Thyroid gland (tissue), 4 donors: ENCODE measurements at places on chromosomes 2 and 18. TPM values are rescaled to one million over a fixed set of nuclear protein-coding genes. Genes with fewer than 3 reads are reported as not detected.

DNA sequence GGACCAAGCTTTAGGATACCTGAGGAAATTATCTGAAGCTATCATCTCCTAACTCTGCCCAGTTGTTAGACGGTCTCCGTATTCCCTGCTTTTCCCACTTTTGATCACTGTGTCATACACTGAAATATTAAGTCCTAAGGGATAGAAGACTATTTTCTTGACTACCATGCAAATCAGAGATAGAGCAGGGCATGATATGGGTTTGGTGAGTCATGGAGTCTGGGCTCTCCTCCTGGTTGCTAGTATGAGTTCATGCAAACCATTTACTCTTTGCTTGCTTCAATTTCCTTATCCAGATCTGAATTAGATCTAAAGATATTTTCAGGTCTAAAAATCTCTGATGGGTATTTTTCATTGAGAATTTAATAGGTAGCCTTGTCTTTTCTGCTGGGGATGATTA, 55.0 kb downstream of the EHBP1 start:
- DNase-seq = no peak
- no peak overlapping the region for H3K4me3 ChIP-seq
- H3K27ac ChIP-seq = no peak overlapping the region
- no peaks in the 10 kb centered on the region for H3K36me3 ChIP-seq
- H3K27me3 ChIP-seq = no peaks in the 10 kb centered on the region

DNA sequence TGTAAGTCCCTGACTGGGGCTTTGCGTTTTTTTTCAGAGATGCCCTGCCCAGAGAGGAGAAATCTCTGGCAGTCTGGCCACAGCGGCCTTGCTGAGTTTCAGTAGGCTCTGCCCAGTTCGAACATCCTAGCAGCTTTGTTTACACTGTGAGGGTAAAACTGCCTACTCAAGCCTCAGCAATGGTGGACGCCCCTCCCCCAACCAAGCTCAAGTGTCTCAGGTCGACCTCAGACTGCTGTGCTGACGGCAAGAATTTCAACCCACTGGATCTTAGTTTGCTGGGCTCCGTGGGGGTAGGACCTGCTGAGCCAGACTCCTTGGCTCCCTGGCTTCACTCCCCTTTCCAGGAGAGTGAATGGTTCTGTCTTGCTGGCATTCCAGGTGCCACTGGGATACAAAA, 31.7 kb downstream of the L3MBTL4 start:
- H3K4me1 ChIP-seq = peaks cover 12% of the 10 kb centered on the region
- H3K27me3 ChIP-seq = no peaks in the 10 kb centered on the region
- no peaks in the 10 kb centered on the region for H3K36me3 ChIP-seq
- H3K27ac ChIP-seq = peak overlapping the region; percentile 31

FAM161A gene
- total RNA-seq = 17.1 TPM

DNA sequence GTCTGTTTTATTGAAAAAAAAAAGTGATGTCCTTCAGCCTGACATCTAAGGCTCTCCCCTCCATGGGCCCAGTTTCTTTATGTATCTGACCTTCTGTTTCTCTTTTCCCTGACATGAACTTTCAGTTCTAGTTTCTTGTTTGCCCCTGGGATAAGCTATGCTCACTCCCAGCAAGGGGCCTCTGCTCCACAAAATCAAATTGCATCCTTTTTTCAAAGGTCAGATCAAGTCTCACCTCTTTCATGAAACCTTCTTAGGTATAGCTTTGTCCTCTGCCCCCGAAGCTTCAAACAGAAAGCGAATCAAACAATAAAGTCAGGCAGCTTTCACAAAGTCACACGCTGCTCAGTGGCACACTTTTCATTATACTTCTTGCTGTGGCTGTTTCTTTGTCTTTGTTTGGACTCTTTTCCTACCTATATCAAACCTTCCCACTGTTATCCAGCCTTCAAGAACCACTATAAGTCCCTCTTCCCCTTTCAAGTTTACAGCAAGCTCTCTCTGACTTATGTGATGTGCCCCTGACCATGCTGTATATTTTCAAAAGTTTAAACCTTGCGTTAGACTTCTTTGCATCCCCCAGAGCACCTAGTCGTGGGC, 23.3 kb downstream of the MAP3K19 start:
- H3K27ac ChIP-seq = no peak overlapping the region
- no peak for DNase-seq
- H3K27me3 ChIP-seq = no peaks in the 10 kb centered on the region
- no peaks in the 10 kb centered on the region for H3K36me3 ChIP-seq

- H3K27me3 ChIP-seq = no peaks in the 10 kb centered on the region
- DNase-seq = no peak
- H3K27ac ChIP-seq = no peak overlapping the region
- H3K4me3 ChIP-seq = no peak overlapping the region
- no peaks in the 10 kb centered on the region for H3K36me3 ChIP-seq
These were observed 572.7 kb upstream of the SALL3 start for GRCh38 chr18:78406743-78407465.

CFAP65 gene
- 0.78 TPM for total RNA-seq

DNA sequence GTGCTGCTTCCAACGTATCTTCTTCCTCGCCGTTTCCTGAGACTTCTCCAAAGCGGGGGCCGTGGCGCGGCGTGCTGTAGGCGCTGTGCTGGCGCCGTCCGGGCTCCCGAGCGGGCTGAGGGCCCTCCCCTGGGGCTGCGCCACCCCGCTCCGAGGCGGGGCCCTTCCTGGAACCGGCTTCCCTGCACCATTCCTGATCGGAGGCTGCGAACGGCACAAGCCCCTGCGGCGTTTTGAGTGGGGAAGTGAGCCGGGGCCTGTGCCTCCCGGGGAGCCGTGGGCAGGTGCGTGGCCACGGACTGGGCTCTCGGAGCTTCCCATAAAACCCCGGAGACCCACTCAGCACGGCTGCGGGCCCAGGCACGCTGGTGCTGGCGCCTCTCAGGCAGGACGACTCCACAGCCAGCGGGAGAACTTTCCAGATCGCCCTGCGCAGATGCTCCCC, 74.7 kb downstream of the PSMG2 start:
- DNase-seq = no peak
- no peak overlapping the region for H3K27ac ChIP-seq
- no peaks in the 10 kb centered on the region for H3K36me3 ChIP-seq
- H3K4me3 ChIP-seq = no peak overlapping the region

DNA sequence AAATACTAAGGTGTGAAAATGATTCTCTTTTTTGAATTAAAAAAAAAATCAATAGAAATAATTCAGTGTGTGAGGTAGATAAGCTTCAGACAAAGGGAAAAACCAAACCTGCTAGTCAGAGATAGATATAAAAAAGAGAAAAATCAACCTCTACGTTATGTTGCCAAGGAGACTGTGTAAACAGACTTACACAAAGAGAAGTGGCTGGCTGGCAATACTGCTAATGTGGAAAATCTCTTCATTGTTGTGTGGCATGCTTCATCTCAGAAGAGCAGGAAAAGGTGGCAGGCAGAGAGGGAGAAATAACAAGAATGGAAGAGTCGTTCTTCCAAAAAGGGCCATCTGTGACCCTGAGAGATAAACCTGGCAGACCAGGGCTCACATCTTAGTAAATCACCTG, 200.8 kb downstream of the SLC8A1 start:
- no peaks in the 10 kb centered on the region for H3K4me1 ChIP-seq
- no peaks in the 10 kb centered on the region for H3K36me3 ChIP-seq
- DNase-seq = no peak
- no peak overlapping the region for H3K27ac ChIP-seq
- H3K4me3 ChIP-seq = no peak overlapping the region
- no peaks in the 10 kb centered on the region for H3K27me3 ChIP-seq

CDKL4 gene
- total RNA-seq = 2.5 TPM

DNA sequence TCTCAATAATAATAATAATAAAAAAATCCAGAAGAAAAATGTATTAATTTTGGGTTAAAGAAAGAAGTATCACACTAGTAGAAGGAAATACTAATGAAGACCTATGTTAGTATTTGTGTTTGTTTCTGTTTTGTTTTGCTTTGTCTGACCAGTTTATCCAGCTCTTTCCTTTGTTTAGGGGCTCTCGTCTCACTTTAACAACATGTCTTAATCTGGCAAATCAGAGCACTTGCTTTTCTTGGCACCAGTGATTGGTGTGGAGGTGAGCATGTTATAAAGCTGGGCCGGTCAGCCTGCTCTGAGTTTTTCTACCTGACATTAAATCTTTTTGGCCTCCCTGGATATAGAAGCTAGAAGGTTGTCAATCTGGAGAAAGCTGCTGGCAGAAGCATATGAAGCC, 15.1 kb upstream of the MEX3C start:
- no peak overlapping the region for H3K4me3 ChIP-seq
- no peak for DNase-seq
- no peaks in the 10 kb centered on the region for H3K36me3 ChIP-seq

AQP12A gene
- total RNA-seq = not detected

GRCh38 chr18:1995041-1995612, 576.2 kb downstream of the METTL4 start:
- H3K4me3 ChIP-seq = no peak overlapping the region
- H3K27me3 ChIP-seq = no peaks in the 10 kb centered on the region
- no peak overlapping the region for H3K27ac ChIP-seq
- no peaks in the 10 kb centered on the region for H3K36me3 ChIP-seq

MGAT4A gene
- total RNA-seq = 24.3 TPM

DUSP11 gene
- total RNA-seq = 40.0 TPM

DNA sequence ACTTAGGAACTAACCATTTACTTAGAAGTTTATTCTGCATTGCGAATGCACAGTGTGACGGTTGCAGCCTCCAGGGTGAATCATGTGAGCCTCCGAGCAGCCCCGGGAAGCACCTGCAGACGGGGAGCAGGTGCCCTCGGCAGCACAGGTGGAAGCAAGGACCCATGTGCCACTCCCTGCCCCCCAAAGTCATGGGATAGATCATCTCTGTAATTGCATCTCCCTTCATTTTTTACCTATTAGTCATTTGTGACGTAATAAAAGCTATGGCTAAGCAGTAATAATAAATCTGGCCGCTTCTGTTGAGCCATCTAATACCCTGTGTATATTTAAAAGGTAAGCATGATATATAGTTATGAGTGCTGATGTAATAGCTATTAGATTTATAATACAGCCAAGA, 97.2 kb downstream of the PTGR3 start:
- DNase-seq = no peak
- no peak overlapping the region for H3K27ac ChIP-seq
- H3K4me1 ChIP-seq = no peaks in the 10 kb centered on the region
- H3K4me3 ChIP-seq = no peak overlapping the region
- H3K36me3 ChIP-seq = no peaks in the 10 kb centered on the region

DNA sequence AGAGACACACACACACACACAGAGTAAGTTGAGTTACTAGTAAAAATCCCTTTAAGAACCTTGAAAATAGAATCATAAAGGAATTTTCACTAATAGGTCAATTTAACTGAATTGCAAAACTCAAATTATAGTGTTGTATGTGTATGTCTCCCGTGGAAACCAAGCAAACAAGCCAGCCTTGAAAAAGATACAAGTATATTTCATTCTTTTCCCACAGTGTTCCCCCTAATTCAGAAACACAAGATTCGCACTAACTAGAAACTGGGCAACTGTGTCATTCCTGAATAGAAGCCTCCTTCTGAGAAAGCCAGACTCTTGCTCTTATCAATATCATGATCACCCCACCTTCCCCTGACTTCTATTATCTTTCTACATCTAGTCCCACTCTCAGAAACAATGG, 229.5 kb downstream of the PIEZO2 start:
- no peak overlapping the region for H3K4me3 ChIP-seq
- no peak for DNase-seq
- no peaks in the 10 kb centered on the region for H3K27me3 ChIP-seq
- H3K36me3 ChIP-seq = no peaks in the 10 kb centered on the region
- H3K4me1 ChIP-seq = no peaks in the 10 kb centered on the region
- no peak overlapping the region for H3K27ac ChIP-seq

- no peaks in the 10 kb centered on the region for H3K36me3 ChIP-seq
- H3K27ac ChIP-seq = no peak overlapping the region
- H3K4me1 ChIP-seq = no peaks in the 10 kb centered on the region
- H3K27me3 ChIP-seq = no peaks in the 10 kb centered on the region
These were observed 635.3 kb upstream of the ZEB2 start for GRCh38 chr2:145155196-145155595.

- DNase-seq = no peak
- no peaks in the 10 kb centered on the region for H3K4me1 ChIP-seq
- H3K27ac ChIP-seq = no peak overlapping the region
- H3K36me3 ChIP-seq = no peaks in the 10 kb centered on the region
- H3K4me3 ChIP-seq = no peak overlapping the region
These were observed 9.5 kb upstream of the PARD3B start for GRCh38 chr2:204535764-204536163.

PHLPP1 gene
- 22.7 TPM for total RNA-seq

TGFA gene
- total RNA-seq = 23.0 TPM

DNA sequence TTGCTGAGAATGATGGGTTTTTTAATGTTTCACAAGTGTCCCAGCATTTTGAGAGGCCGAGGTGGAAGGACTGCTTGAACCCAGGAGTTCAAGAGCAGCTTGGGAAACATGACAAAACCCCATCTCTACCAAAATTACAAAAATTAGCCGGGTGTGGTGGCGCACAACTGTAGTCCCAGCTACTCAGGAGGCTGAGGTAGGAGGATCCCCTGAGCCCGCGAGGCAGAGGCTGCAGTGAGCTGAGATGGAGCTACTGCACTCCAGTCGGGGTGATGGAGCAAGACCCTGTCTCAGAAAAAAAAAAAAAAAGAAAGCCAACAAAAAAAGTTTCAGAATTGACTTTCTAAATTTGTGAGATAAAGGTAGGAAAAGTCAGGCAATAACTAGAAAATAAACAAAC, 8.7 kb downstream of the TFCP2L1 start:
- no peak overlapping the region for H3K27ac ChIP-seq
- no peak for DNase-seq
- H3K4me3 ChIP-seq = no peak overlapping the region
- H3K27me3 ChIP-seq = no peaks in the 10 kb centered on the region

ACVR1 gene
- total RNA-seq = 55.8 TPM

DNA sequence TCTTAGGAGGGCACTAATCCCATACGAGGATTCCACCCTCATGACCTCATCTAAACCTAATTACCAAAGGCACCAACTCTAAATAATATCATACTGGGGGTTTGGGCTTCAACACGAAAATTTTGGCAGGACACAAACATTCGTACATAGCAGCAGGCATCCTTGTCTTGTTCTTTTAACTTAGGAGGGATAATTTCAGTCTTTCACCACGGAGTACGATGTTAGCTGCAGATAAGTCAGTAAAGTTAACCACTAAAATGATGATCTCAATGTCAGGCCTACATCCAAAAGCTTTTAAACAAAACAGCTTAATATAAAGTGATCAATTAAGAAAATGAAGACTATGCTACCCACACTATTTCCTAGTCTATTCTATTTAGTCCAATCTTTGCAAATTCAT, 74.9 kb downstream of the ID2 start:
- H3K4me1 ChIP-seq = no peaks in the 10 kb centered on the region
- no peak overlapping the region for H3K4me3 ChIP-seq
- no peak for DNase-seq
- H3K27ac ChIP-seq = no peak overlapping the region
